ENCODE measurements at places on chromosomes 2 and 18. TPM values are rescaled to one million over a fixed set of nuclear protein-coding genes. Genes with fewer than 3 reads are reported as not detected.

- no peak overlapping the region for H3K27ac ChIP-seq
- no peaks in the 10 kb centered on the region for H3K27me3 ChIP-seq
- H3K4me3 ChIP-seq = no peak overlapping the region
- H3K4me1 ChIP-seq = no peaks in the 10 kb centered on the region
- H3K36me3 ChIP-seq = no peaks in the 10 kb centered on the region
Observed at GRCh38 chr2:147550995-147551731, 293.7 kb upstream of the ACVR2A start.

DNA sequence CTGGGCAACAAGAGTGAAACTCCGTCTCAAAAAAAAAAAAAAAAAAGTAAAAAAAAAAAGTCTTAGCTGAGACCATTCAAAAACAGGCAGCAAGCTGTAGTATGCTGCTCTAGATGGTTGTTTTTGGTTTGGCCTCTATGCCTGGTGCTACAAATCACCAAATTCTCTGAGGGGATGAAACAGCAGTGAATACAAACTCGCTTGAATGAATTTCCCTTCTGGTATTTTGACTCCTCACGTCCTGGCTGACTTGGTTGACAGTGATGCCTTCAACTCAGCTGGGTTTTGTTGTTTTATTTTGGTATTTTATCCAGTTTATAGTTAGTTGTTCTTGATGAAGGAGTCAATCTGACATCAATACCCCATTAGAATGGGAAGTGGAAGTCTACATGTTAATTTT is 3.3 kb upstream of the TCF7L1 start:
- DNase-seq = no peak
- H3K4me1 ChIP-seq = peaks cover 9% of the 10 kb centered on the region
- H3K27me3 ChIP-seq = peaks cover 6% of the 10 kb centered on the region
- H3K27ac ChIP-seq = no peak overlapping the region

- no peaks in the 10 kb centered on the region for H3K4me1 ChIP-seq
- no peaks in the 10 kb centered on the region for H3K27me3 ChIP-seq
- H3K4me3 ChIP-seq = no peak overlapping the region
- DNase-seq = no peak
- no peaks in the 10 kb centered on the region for H3K36me3 ChIP-seq
Observed at GRCh38 chr2:5661362-5661761, 30.8 kb upstream of the SOX11 start.

DNA sequence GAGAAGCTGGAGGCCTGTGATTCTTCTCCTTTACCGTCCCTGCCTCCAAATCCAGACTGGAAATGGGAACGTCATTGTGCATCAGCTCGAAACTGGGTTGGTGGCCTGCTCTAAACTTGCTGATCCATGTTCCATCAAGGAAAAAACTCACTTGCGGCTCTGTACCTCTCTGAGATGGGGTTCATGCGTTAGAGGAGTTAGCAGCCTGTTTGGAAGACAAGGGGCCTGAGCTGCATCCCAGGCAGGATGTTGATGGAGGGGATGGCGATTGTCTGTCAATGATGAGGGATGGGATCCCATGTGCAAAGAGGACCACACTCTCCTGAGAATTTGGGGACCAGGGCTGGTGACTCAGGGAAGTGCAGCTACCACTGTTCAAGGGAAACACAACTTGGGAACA is 26.0 kb downstream of the TWIST2 start:
- no peak for DNase-seq
- peaks cover 59% of the 10 kb centered on the region for H3K36me3 ChIP-seq
- H3K27ac ChIP-seq = peak overlapping the region; percentile 79
- peak overlapping the region; percentile 42 for H3K4me3 ChIP-seq
- H3K27me3 ChIP-seq = peaks cover 20% of the 10 kb centered on the region

- no peak overlapping the region for H3K4me3 ChIP-seq
- no peak overlapping the region for H3K27ac ChIP-seq
- DNase-seq = no peak
- no peaks in the 10 kb centered on the region for H3K27me3 ChIP-seq
- H3K4me1 ChIP-seq = no peaks in the 10 kb centered on the region
Observed at GRCh38 chr2:61109291-61109690, 43.6 kb downstream of the SANBR start.

GRCh38 chr18:551404-552061 is 28.6 kb upstream of the CETN1 start:
- H3K4me3 ChIP-seq = no peak overlapping the region
- no peaks in the 10 kb centered on the region for H3K4me1 ChIP-seq
- no peaks in the 10 kb centered on the region for H3K36me3 ChIP-seq
- peaks cover 18% of the 10 kb centered on the region for H3K27me3 ChIP-seq

- DNase-seq = no peak
- H3K27ac ChIP-seq = no peak overlapping the region
- no peaks in the 10 kb centered on the region for H3K36me3 ChIP-seq
- H3K4me3 ChIP-seq = no peak overlapping the region
- peaks cover 8% of the 10 kb centered on the region for H3K27me3 ChIP-seq
Observed at GRCh38 chr2:224404796-224405195, 2.9 kb upstream of the FAM124B start.

- no peak overlapping the region for H3K27ac ChIP-seq
- H3K4me3 ChIP-seq = peak overlapping the region; percentile 75
- no peaks in the 10 kb centered on the region for H3K4me1 ChIP-seq
- peaks cover 21% of the 10 kb centered on the region for H3K27me3 ChIP-seq
- no peak for DNase-seq
Observed at GRCh38 chr2:230986520-230987136, 9.3 kb upstream of the SPATA3 start.

- no peak overlapping the region for H3K27ac ChIP-seq
- H3K36me3 ChIP-seq = no peaks in the 10 kb centered on the region
- H3K27me3 ChIP-seq = no peaks in the 10 kb centered on the region
- no peak overlapping the region for H3K4me3 ChIP-seq
- DNase-seq = no peak
Observed at GRCh38 chr18:72692086-72692485, 147.9 kb upstream of the CBLN2 start.

- no peaks in the 10 kb centered on the region for H3K27me3 ChIP-seq
- no peak overlapping the region for H3K27ac ChIP-seq
- peaks cover 5% of the 10 kb centered on the region for H3K36me3 ChIP-seq
- no peak overlapping the region for H3K4me3 ChIP-seq
- H3K4me1 ChIP-seq = peaks cover 6% of the 10 kb centered on the region
- no peak for DNase-seq
Observed at GRCh38 chr18:56598422-56598821, 40.0 kb downstream of the TXNL1 start.

GRCh38 chr2:151996243-151997003 is 102.4 kb downstream of the CACNB4 start:
- no peak for DNase-seq
- H3K36me3 ChIP-seq = no peaks in the 10 kb centered on the region
- peaks cover 21% of the 10 kb centered on the region for H3K27me3 ChIP-seq
- H3K4me1 ChIP-seq = no peaks in the 10 kb centered on the region
- H3K4me3 ChIP-seq = no peak overlapping the region

DNA sequence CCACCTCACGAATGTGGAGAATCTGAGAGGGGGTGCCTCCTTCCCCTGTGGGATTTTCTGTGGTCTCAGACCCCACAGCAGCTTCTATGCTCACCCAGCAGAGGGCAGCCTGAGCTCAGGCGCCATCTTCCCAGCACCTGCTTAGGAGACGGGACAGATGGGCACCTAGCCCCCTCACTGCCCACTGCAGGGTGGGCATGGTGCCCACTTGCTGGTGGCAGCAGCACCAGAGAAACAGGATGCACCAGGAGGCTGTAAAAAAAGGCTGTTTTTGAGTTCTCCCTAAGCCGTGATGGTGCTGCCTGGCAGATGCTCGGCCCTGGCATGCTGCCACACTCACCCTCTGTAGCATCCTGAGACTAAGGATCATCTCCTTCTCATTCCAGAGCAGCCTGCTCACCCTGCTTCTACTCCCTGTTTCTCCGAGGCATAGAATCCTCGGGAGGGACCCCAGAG is 19.1 kb upstream of the SLC20A1 start:
- peak overlapping the region; percentile 90 for H3K27ac ChIP-seq
- peak overlapping the region; percentile 86 for H3K4me3 ChIP-seq
- peak; percentile 65 for DNase-seq
- no peaks in the 10 kb centered on the region for H3K36me3 ChIP-seq

DNA sequence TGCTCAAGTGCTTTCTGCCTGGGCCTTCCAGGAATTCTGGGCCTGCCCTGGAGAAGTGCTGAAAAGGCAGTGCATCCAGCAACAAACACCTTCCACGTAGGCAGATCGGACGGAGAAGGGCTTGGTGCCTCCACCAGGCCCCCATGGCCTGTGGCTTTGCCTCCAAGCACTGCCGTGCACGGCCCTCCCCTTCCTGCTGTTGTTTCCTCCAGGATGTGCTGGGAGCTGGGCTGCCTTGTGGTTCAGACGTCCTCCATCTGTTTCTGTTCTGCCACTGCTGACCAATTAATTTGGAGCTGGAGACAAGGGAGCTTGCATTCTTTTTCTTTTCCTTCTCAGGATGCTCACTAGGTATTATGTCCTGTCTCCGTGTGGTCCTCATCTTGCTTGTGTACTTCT is 197.0 kb downstream of the HRH4 start:
- H3K27ac ChIP-seq = no peak overlapping the region
- DNase-seq = no peak
- H3K4me1 ChIP-seq = no peaks in the 10 kb centered on the region
- no peaks in the 10 kb centered on the region for H3K36me3 ChIP-seq
- H3K27me3 ChIP-seq = peaks cover 8% of the 10 kb centered on the region

GRCh38 chr18:40019797-40020392 is 1935.1 kb upstream of the PIK3C3 start:
- no peaks in the 10 kb centered on the region for H3K4me1 ChIP-seq
- H3K36me3 ChIP-seq = no peaks in the 10 kb centered on the region
- no peak for DNase-seq

DNA sequence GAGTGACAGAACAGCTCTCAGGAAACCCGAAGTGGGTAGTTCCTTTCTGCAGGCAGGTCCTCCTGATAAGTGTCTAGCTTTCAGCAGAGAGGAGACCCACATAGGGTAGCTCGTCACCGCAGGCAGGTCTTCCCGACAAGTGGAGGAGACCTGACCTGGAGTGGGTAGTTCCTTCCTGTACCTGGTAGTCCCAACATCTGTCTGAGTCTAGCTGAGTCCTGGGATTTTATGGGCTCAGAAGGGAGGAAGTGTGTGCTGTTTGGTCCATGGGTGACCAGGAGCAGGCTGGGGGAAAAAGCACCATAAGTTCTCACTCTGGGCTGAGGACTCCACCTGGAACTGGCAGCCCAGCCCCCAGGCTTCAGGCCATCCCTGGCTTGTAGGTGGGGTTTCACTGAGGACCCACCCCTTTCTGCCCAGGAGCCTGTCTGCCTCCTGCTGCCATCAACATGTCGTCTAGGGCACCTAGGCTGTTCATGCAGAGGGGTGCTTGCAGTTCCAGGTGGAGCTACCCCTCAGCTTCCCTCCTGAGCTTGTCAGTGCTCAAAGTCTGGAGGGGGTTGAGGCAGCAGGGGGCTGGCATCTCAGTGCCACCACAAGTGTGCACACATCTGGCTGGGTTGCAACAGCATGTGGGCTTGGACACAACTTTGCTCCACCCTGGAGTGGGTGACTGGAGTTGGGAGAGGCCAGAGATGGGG is 9.4 kb downstream of the DYSF start:
- DNase-seq = no peak
- H3K4me1 ChIP-seq = peaks cover 22% of the 10 kb centered on the region
- H3K4me3 ChIP-seq = no peak overlapping the region
- peaks cover 11% of the 10 kb centered on the region for H3K27me3 ChIP-seq
- no peak overlapping the region for H3K27ac ChIP-seq

- no peak overlapping the region for H3K27ac ChIP-seq
- DNase-seq = no peak
- H3K4me1 ChIP-seq = peaks cover 30% of the 10 kb centered on the region
- H3K4me3 ChIP-seq = no peak overlapping the region
- H3K27me3 ChIP-seq = no peaks in the 10 kb centered on the region
Observed at GRCh38 chr18:58391231-58391825, 237.6 kb downstream of the ALPK2 start.

DNA sequence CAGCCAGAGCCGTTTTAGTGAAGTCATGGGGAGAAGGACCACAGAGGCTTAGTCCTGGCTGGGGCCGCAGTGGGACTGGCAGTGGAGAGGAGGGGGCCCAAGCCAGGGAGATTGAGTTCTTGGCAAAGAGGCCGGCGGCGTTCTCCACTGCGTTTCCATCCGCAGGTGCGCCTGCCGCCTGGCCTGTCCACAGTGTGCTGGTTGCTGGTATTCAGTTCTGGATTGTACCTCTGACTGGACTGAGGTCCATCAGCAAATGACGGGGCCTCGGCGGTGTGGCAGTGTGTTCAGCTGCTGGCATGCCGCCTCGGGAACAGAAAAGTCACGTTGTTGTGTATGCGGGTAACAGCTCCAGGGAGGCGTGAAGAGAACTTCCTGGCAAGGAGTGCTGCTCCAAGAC is 36.8 kb downstream of the LRRFIP1 start:
- H3K4me1 ChIP-seq = peaks cover 12% of the 10 kb centered on the region
- H3K4me3 ChIP-seq = no peak overlapping the region
- peaks cover 10% of the 10 kb centered on the region for H3K36me3 ChIP-seq
- no peak for DNase-seq

DNA sequence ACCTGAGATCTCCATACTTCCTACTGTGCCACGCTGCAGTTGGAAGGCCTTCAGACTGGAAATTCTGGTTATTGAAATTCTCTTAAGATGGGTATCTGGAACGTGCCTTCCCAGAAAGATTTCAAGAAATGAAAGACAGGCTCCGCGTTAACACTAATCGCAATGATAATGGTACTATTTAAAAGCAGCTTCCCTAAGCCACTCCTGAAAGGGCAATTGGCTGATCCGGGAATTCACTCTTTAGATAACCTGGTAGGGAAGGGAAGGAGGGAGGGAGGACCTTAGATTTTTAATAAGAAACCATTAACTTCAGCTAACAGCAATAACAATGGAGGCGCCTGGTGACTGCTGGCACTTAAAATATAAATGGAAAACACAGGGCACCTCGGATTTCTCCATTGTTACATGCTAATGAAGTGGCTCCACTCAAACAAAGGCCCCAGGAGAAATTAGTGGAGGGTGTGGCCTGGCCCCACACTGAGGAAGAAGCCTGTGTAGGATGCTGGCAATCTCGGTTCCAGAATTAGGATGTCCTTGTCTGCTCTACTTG is 22.5 kb upstream of the MTA3 start:
- no peak for DNase-seq
- no peak overlapping the region for H3K4me3 ChIP-seq
- peaks cover 2% of the 10 kb centered on the region for H3K27me3 ChIP-seq
- no peak overlapping the region for H3K27ac ChIP-seq
- H3K4me1 ChIP-seq = no peaks in the 10 kb centered on the region

PDE1A gene
- total RNA-seq = 3.4 TPM

UGT1A5 gene
- total RNA-seq = not detected

DOCK10 gene
- total RNA-seq = 71.7 TPM

ANKRD29 gene
- not detected for total RNA-seq

FZD7 gene
- total RNA-seq = 116 TPM

GKN2 gene
- not detected for total RNA-seq

VAMP5 gene
- 60.8 TPM for total RNA-seq

UGP2 gene
- 189 TPM for total RNA-seq

RNU2-63P gene
- 24.5 TPM for total RNA-seq

TEX44 gene
- not detected for total RNA-seq

MAP3K19 gene
- total RNA-seq = not detected

POTEE gene
- total RNA-seq = 0.35 TPM

MAP3K20 gene
- 126 TPM for total RNA-seq

DSG1 gene
- not detected for total RNA-seq

DYTN gene
- not detected for total RNA-seq

EVX2 gene
- not detected for total RNA-seq
